Stimulated activated CD4-positive, alpha-beta T cell treated with anti-CD3 and anti-CD28 coated beads, Interleukin-2, amount 100 ng/mL, for 48 hours (primary cell): ENCODE measurements at places on chromosomes 12 and 14.

- DNase-seq: no peak
Observed at GRCh38 chr14:47678157-47678556, 2.8 kb upstream of the MDGA2 start.

DNA sequence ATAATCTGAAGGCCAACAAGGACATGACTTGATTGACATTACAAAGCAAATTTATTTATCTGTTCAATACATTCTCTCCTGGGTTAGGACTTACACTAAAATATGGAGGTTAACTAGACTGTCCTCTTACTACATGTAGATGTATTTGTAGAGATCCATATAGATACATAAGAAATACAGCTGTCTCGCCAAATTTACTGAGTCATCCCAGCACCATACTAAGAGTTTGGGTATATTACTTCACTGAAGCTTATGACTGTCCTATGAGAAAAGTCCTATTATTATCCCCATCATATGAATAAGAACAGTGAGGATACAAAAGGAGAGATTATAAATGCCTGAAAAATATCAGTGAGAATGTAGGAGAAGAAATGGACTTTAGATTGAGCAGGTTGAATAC, 44.8 kb upstream of the ACSM4 start:
- no peak for DNase-seq

DNA sequence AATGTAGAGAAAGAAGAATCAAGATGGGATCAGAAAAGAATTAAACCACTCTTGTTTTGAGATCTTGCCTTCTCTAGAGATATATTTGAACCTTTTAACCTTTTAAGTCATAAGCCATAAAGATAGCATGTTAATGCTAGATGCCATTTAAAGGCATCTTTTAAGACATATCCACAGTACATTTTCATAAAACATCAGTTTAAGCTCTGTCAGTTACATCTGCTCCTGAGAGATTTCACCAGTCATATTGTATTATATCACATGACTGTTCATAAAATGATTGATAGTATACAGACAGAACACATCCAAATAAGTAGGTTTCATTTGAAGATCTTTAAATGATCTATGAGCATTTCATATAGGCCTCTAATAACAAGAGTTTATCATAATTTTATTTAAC, 1238.5 kb downstream of the SLC16A7 start:
- no peak for DNase-seq

GRCh38 chr14:50343434-50343833, 31.3 kb downstream of the DMAC2L start:
- no peak for DNase-seq

DNA sequence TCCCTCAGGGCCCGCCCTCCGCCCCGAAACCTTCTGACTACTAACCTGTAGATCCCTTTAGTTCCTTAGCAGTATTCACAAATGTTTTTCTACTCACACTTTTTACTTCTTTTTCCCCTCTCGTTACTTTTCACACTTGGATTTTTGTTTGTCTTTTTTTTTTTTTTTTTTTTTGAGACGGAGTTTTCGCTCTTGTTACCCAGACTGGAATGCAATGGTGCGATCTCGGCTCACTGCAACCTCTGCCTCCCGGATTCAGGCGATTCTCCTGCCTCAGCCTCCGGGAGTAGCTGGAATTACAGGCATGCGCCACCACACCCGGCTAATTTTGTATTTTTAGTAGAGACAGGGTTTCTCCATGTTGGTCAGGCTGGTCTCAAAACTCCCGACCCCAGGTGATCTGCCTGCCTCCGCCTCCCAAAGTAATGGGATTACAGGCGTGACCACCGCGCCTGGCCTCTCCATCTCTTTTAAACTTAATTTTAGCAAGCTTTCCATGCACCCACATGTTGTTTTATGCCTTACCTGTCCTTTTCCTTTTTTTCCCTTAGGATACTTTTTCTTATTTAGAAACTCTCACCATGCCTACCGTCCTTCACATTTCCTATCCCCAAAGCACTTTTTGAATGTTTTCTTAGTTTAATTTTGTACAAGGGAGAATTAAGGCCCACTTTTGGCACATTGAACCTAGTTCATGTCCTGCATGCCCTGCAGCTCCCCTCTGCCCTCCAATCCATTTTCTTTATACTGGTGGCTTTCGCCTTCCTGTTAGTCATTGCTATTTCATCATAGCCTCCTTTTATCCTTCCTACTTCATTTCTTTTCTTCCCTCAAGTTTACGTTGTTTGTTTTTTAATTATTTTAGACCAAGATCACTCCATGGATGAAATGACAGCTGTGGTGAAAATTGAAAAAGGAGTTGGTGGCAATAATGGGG, 1.1 kb downstream of the SP1 start:
- no peak for DNase-seq

DNA sequence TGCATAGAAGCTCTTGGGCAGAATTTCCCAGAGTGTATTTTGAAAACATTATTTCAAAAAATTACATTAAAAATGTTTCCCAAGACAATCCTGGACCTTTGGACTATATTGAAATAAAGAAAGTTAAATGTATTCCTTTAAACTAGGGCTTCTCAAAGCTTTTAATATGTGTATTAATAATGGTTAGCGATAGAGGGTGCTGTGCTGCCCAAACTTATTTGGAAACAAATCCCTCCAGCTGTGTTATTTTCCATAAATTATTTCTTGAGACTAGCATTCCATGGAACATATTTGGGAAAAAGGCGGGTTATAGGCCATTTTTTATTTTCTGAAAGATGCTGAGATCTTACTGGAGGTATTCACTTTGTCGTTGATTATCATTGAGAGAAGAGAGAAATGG, 397.8 kb upstream of the MIS18BP1 start:
- no peak for DNase-seq

GRCh38 chr14:88990856-88991255, 166.4 kb downstream of the TTC8 start:
- no peak for DNase-seq

GRCh38 chr14:59265808-59266207, 77.3 kb downstream of the DAAM1 start:
- peak; percentile 17 for DNase-seq

GRCh38 chr12:52515927-52516831, 4.0 kb downstream of the KRT5 start:
- DNase-seq: no peak

GRCh38 chr12:6074979-6075585, 49.4 kb downstream of the VWF start:
- DNase-seq: peak; percentile 28

DNA sequence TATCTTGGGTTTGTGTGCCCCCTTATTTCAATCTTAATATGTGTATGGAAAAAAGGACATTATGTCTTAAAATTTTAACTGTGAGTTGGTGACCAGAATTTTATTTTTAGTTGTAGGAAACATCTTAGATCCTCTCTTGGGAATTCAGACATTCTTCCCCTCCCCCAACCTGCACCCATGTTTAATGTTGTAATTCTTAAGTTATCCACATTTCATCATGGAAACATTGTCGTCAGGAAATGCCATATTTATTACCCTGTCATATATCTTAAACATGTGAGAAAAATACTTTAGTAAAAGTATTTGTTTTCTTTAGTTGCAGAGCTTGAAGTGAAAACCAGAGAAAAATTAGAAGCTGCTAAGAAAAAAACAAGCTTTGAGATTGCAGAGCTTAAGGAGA, 30.3 kb downstream of the YEATS4 start:
- DNase-seq: no peak

DNA sequence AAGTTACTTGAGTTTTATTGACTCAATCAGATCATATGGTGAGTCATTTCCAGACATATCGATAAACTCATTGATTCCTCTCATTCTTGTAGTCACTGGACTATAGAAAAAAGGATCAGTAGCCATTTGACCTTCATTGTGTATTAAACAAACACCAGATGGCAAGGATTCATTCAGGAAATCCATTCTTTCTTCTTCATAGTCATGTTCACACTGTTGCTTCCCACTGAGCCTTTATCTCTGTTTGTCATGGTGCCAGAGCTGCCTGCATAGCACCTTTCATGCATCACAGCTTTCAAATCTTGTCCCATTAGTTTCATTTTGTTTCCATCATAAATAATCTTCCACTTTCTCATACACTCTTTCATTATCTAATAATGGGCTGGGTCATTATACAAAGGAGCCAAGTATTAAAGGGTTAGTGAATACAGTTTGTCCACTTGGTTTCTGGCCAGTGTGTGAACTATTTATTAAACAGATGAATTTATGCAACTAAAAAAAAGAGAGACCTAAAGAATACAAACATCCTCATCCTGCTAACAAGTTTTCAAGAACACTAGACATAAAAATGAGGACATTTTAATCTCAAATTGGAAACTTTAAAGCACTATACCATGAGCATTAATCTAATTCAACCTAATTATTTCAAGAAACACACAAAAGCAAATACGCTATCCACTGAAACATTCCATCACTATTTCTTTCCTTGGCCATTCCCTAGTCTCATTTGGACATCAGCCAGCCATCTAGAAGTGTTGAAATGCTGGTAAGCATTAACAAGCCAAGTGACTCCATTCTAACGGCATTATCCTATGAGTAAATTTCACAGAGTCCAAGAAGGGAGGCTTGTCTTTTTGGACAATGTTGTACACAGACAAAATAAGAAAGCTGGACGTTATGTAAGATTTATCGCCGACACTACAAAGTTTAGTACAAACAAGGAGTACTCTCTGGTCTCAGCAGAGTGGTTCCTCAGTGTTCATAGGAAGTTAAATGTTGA, 476.5 kb downstream of the FOXG1 start:
- no peak for DNase-seq

GRCh38 chr12:43758247-43758727, 303 bp downstream of the PUS7L start:
- DNase-seq: peak; percentile 13

- DNase-seq: no peak
Observed at GRCh38 chr12:10557766-10558165, 52.1 kb downstream of the EIF2S3B start.
